Midbrain (tissue), 1 donor: ENCODE measurements at places on chromosomes 6 and 20.

DNA sequence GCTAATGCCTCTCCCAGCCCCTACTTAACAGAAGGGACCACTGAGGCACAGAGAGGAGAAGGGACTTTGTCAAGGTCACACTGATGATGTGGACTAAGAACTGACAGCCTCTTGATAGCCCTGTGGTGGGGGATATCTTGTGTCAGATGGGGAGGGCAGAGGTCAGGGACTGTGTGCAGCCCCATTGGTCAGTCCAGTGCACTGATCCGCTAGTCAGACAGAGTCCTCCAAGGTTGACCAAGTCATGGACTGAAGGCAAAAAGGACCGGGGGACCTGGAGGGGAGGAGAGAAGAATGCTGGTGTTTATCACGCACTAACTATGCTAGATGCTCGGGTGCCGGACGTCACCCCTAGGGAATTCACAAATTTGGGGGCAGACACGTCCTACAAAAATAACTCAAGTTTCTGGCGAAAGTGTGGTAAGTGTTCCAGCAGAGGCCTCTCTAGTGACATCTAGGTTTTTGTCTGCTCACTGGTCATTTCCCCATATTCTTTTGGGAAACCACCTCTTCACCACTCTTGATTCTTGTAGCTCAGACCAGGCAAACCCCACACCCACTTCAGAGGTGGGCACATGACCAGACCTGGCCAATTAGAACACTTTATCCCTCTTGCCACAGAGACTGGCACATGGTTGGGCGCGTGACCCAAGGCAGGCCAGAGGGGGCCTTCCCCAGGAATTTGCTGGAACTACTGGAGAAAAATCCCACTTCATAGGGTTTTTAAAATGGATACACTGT is 21.0 kb downstream of the TCF15 start:
- no peak for DNase-seq

DNA sequence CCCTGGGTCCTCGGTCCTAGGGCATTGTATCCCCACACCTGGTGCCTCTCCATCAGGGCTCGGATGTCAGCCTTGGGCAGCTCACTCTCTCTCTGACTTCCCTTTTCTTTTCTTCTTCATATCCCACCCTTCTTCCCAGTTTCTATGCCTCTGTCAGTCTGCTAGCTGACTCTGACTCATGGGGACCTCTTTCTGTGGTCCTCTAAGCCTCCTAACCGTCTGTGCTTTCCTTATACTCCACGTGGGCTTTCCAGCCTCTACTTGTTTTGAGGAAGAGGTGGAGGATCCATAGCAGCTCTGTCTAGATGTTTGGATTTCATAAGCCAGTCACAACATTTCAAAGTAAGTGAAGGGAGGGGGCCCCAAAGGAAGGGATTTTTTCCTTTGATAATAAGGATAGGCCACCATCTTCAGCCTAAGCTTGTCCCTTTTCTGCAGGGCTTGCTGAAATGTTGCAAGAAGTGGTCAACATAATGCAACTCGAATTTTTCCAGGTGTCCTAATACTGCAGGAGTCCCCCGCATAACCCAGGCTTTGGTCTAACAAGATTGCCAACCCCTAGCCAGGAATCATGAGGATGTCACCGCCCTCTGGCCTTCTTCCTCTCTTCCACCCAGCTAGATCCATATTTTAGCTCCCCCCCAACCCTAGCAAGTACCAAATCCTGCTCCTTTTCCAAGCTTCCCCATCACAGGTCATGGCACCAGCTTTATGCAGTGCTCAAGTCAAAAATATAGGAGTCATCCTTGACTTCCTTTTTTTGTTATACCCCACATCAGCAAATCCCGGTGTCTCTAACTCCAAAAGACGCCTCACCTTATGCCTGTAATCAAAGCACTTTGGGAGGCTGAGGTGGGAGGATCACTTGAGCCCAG is 8.7 kb upstream of the PLTP start:
- no peak for DNase-seq

- DNase-seq: no peak
Measured at GRCh38 chr6:36659271-36659670, 19.2 kb upstream of the CDKN1A start.

- no peak for DNase-seq
Measured at GRCh38 chr6:46521464-46521971, 30.3 kb upstream of the RCAN2 start.

DNA sequence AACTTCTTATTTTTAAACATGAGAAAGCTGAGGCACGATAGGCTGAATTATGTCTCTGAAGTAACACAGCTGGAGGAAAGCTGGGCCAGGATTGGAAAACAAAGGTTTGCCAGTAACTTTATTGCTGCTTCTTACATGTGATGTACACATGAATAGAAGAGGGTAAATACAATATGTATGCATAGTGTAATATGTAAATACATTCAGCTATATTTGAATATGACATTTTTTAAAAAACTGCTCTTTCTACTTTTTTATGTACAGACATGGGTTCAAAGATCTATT is 90.2 kb downstream of the ADTRP start:
- DNase-seq: no peak

- DNase-seq: no peak
Measured at GRCh38 chr20:58538752-58539151, 23.6 kb upstream of the APCDD1L start.

- no peak for DNase-seq
Measured at GRCh38 chr6:86192123-86192522, 549.4 kb upstream of the SYNCRIP start.

DNA sequence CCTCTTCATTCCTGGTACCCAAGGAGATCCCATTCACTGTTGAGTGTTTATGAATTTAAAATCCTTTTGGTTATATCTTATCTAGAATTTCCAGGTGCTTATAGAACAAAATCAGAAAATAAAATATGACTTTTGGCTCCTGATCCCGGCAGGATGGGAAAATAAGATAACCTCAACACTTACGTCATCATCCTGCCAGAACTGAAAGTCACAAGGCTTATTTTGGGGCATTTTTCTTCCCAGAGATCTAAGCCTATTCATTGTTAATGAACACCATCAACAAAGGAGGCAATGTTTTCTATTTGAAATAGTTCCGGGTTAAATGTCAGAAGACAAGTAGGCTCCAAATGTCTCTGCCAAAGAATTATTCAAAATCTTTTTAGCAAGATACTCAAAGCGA is 580.6 kb downstream of the TFAP2A start:
- DNase-seq: no peak

GRCh38 chr6:84062519-84063154 is 29.1 kb downstream of the MRAP2 start:
- no peak for DNase-seq

GRCh38 chr20:58803533-58803932 is 47.2 kb downstream of the GNAS-AS1 start:
- no peak for DNase-seq

- DNase-seq: no peak
Measured at GRCh38 chr6:148451690-148452089, 109.1 kb downstream of the SASH1 start.

- DNase-seq: no peak
Measured at GRCh38 chr6:56556751-56557540, 85.7 kb downstream of the DST start.

DNA sequence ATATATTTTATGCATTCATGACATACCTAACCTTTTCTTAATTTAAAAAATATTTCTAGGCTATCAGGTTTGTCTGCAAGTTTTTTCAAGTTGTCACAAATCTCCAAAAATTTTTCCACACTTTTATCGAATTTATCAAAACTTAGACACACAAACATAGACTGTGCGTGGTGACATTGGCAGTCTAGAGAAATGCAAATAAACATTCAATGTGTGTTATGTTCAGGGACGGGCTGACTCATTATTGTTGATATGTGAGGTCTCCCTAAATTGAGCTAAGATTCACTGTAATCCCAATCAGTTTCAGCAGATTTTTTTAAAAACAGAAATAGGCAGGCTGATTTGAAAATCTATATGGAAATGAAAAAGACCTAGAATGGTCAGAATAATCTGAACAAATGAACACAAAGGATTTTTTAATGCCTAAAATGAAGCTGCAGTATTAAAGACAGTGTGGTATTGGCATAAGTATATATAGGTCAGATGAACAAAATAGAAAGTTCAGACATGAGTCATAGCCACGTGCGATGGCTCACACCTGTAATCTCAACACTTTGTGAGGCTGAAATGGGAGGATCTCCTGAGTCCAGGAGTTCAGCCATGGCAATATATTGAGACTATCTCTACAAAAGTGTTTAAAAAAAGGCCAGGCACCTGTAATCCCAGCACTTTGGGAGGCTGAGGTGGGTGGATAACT is 19.2 kb downstream of the BLTP3A start:
- no peak for DNase-seq

GRCh38 chr20:41003143-41003935 is 25.3 kb upstream of the TOP1 start:
- DNase-seq: no peak

DNA sequence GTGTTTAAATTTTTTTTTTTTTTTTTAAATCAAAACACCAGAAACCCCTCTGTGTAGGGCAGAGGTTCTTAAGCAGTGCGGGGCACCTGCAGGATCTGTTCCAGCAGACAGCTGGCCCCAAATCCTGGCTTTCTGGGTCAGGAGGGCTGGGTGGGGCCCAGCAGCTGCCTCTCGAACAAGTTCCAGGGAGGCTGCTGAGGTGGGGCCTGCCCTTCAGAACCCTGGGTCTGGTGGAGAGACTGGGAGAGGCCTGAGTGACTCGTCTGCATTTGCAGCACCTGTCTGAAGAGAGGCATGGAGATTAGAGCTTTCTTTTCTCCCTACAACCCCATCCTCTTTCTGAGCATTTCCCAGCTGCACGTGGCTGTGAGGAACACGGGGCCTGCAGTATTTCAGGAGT is 8.4 kb downstream of the PSMG4 start:
- DNase-seq: no peak

DNA sequence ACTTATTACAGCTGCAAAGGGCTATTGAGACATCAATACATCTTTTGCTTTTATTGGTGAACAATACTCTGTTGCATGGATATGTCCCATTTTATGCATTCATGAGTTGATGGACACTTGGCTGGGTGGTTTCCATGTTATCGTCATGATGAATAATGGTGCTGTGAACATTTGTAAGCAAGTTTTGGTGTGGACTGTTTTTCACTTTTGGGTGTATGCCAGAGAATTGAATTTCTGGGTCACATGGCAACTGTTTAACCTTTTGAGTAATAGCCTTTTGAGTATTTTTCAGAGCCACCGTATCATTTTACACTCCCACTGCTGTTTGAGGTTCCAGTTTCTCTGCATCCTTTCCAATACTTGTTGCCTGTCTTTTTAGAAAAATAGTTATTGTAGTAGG is 107.0 kb downstream of the JARID2 start:
- no peak for DNase-seq

DNA sequence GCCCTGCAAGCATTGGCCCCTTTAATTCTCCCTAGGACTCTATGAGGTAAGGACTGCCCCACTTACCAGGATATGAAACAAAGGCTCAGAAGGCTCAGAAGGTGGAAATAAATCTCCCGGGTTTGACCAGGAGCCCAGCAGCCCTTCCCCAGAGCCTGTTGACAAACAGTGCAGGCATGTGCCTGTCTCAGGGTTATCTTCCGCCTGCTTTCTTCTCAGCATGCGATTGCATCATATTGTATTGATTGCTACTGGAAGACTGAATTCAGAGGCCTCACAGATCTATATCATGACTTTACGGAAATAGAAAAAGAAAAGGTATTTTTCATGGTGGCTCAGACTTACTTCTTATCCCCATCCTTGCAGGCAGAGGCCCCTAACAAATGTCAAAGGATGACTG is 92.7 kb downstream of the PHACTR3 start:
- DNase-seq: no peak

DNA sequence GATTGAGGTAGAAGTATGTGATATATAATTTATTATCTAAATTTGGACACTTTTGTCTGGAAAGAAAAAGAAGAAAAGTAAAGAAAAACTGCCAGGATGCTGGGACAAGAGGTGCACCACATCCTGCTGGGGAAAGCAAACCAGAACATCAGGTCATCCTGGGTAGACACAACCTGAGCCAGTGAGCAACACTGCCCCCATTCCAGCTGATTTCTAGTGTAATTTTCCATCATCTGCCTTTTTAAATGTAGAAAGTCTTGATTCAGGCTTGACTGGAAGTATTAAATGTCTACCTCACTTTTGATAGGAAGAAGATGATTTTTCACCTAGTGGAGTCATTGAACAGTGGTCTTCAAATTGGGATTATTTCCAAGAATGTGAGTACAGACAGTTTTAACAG is 1164.5 kb upstream of the CITED2 start:
- no peak for DNase-seq

DNA sequence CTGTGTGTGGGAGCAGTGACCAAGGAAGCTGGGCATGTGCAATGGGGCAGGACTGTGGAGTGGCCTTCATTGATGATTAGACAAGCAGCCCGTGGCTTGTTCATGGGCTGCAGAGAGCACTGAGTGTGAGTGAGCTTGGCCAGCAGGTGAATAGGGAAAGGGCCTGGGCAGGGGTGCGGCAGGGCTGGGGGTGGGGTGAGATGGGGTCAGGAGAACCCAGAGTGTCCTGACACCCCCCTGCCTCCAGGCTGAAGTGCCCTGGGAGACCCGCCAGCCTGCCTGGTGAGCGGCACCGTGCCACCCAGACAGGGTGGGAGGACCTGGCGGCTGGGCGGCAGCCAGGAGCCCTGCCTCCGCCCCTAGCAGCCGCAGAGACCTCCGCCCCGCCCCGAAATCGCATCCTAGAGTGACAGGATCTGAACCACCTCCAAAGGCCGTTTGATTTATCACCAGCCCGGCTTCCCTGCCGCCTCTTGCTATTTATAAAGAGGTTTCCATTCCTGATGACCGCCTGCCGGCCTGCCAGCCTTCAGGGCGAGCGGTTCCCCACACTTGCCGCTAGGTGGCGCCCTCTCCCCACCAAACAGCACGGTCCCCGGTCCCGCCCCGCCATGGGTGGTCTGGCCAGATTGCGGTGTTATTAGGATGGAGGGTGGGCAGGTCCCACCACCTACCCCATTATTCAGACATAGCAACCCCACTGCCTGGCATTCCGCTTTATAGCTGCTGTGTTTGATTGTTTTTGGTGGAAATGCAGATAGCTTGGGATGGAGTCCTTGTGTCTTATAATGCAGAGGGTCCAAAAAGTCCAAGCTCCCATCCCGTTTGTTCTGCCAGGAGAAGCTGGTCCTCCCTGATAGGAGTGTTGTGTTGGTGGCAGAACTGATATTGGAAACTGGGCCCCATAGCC is 3.5 kb downstream of the MYLK2 start:
- peak; percentile 75 for DNase-seq

GRCh38 chr20:9981829-9982228 is 53.0 kb upstream of the ANKEF1 start:
- no peak for DNase-seq

DNA sequence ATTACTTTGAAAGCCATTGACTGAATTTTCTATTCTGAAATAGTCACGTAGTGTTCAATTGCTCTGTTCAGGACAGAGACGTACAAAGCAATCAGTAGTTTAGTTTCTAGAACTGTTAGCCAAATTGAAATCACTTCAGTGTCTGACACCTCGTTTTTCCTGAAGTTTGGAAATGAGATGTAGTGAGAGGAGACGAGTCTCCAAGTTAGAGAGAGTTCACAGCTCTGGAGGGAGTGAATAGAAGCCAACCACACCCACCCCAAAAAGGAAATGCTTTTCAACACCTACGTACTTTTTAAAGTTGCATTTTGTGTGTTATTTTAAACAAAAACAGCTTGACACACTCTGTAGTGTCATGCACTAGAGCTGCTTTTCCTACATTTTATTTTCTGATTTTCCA is 296.0 kb downstream of the ADGRG6 start:
- DNase-seq: no peak
